ENCODE measurements at places on chromosomes 16 and 17. TPM values are rescaled to one million over a fixed set of nuclear protein-coding genes. Genes with fewer than 3 reads are reported as not detected.
A peak's percentile ranks its signal among the peaks of the same experiment; 100 is the strongest.

The MMP28 gene
- not detected for total RNA-seq

DNA sequence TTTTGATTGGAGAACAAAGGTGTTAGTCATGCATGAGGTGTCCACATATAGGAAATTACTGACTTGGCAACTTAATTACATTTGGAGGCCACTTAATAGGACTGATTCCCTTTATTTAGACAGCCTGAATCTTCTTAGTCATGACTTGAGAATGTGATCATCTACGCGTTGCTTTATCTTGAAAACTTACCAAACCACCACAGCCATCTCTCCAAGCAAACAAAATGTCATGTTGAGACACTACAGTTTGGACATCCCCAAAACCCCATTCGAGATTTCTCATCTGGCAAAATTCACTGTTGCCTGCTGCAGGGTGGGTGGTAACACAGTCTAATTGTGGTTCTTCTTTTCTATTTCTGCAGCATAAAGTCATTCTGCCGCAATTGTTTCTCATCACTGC, 176.5 kb upstream of the CDH5 start:
- H3K4me1 ChIP-seq: no peaks in the 10 kb centered on the region
- no peak for DNase-seq
- peaks cover 10% of the 10 kb centered on the region for H3K27me3 ChIP-seq
- H3K27ac ChIP-seq: no peak overlapping the region

The CFAP97D1 gene
- total RNA-seq: not detected

DNA sequence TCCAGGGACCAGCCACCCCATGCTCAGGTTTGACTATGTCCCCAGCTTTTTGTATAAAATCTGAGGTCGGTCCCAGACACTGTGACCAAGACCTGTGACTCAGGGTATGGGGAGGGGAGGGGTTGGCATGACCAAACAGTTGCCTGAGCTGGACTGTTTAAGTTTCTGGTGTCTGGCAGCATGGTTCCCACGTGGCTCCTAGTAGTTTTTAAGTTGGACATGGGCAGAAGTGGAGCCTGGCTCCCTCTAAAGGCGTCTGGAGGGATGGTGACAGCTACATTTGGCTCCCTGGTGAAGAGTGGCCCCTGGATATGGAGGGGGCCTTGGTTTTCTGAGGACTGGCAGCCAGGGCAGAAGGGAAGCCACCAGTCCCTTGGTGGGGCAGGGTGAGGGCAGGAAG, 7.9 kb downstream of the SMCR8 start:
- H3K27ac ChIP-seq: peak overlapping the region; percentile 23
- H3K4me3 ChIP-seq: no peak overlapping the region
- H3K36me3 ChIP-seq: peaks cover 13% of the 10 kb centered on the region

DNA sequence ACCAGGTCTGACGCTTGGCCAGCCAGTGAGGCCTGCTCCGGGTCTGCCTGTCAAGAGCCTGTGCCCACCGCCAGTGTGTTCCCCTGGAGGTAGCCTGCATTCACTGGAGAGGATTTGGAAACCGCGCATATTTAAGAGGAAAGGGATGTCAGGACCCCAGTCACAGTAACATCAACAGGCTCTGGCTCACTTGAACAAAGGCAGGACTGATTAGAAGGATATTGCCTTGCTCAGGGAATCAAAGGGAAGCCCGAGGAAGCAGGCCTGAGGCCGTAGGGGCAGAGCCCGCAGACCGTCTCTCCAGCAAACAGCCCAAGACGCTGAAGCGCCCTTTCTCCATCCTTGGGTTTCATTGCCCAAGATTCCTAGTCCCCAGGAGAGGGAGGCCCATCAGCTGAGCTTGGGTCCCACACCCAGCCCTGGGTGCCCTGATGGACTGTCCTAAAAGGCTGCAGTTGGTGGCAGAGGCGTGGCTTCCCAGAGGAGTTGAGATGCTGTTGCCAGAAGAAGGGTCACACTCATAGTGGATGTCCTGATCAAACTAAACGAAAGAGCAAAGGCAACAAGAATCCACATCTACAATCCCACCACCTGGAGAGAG, 23.2 kb downstream of the NT5M start:
- no peak overlapping the region for H3K27ac ChIP-seq
- H3K4me3 ChIP-seq: no peak overlapping the region
- H3K36me3 ChIP-seq: no peaks in the 10 kb centered on the region
- H3K27me3 ChIP-seq: no peaks in the 10 kb centered on the region
- no peak for DNase-seq
- H3K4me1 ChIP-seq: no peaks in the 10 kb centered on the region

- H3K27me3 ChIP-seq: no peaks in the 10 kb centered on the region
- no peak for DNase-seq
- peaks cover 41% of the 10 kb centered on the region for H3K36me3 ChIP-seq
- H3K4me1 ChIP-seq: peaks cover 20% of the 10 kb centered on the region
- no peak overlapping the region for H3K4me3 ChIP-seq
Measured at GRCh38 chr17:4204190-4204589, 59.6 kb downstream of the ANKFY1 start.

The KRTAP2-1 gene
- total RNA-seq: not detected

The PRM3 gene
- total RNA-seq: not detected

- H3K27ac ChIP-seq: no peak overlapping the region
- no peak overlapping the region for H3K4me3 ChIP-seq
- no peaks in the 10 kb centered on the region for H3K27me3 ChIP-seq
- no peak for DNase-seq
- no peaks in the 10 kb centered on the region for H3K4me1 ChIP-seq
- no peaks in the 10 kb centered on the region for H3K36me3 ChIP-seq
Measured at GRCh38 chr17:70955441-70955840, 786.1 kb downstream of the KCNJ2 start.

The CASKIN1 gene
- 0.83 TPM for total RNA-seq

- peak overlapping the region; percentile 81 for H3K4me3 ChIP-seq
- peak overlapping the region; percentile 76 for H3K27ac ChIP-seq
- H3K36me3 ChIP-seq: peaks cover 15% of the 10 kb centered on the region
- H3K4me1 ChIP-seq: peaks cover 28% of the 10 kb centered on the region
Measured at GRCh38 chr16:30394592-30395154, 547 bp upstream of the ZNF48 start.

DNA sequence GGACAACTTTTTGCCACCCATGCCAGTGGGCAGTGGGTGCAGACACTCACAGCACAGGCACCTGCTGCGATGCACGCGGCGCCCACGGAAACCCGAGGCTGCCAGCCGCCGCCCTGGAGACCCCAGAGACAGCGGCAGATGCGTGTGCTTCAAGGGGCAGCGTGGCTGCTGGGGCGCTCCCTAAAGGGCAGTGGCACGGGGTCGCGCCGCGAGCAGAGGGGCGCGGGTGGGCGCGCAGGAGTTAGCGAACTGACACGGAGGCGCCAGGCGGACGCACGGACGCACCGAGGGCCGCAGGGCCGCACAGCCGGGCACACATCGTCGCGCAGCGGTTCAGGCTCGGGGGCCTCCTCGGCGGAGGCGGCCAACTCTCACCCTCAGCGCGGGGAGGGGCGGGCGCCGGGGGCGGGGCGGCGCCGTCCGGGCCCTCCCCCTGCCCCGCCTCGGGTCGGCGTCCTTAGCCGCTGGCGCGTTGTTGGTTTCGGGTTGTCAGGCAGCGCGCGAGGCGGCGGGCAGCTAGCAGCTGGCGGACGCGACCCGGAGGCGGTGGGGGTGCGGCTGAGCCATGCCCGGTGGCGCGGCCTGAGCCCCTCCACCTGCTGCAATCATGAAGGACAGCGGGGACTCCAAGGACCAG, at the start of gene KIF19:
TSS of gene KIF19 (plus strand) at position 484 of the 637 bp plus-strand sequence. CDS start at position 608, 124 bp downstream.
- peak; percentile 72 for DNase-seq
- H3K27me3 ChIP-seq: peaks cover 2% of the 10 kb centered on the region
- peaks cover 26% of the 10 kb centered on the region for H3K4me1 ChIP-seq
- peak within 1 kb of the TSS; percentile 24 for H3K4me3 ChIP-seq

The GDE1 gene
- 19.0 TPM for total RNA-seq

The NPIPA5 gene
- 14.9 TPM for total RNA-seq

DNA sequence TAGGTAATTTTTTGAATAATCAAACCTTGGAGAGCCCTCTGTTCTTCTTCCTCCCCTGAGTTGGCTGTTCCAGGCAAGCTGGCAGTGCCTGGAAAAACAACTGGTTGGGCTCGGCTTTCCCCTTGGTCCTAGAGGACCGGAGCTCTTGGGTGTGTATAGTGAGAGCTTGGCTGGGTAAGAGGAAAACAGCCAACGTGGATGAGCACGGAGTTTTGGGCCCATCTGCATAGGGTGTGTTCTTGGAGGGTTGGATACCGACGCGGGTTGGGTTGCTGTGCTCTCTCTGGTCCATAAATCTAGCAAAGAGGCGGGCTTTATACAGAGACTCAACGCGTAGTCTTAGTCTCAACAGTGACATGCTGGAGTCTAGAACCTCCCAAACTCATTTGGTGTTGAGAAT, 23.2 kb downstream of the ITGB3 start:
- DNase-seq: no peak
- no peaks in the 10 kb centered on the region for H3K36me3 ChIP-seq
- no peaks in the 10 kb centered on the region for H3K4me1 ChIP-seq
- no peak overlapping the region for H3K4me3 ChIP-seq
- no peaks in the 10 kb centered on the region for H3K27me3 ChIP-seq

GRCh38 chr16:84062734-84063640, 20.4 kb upstream of the SLC38A8 start:
- H3K4me1 ChIP-seq: peaks cover 7% of the 10 kb centered on the region
- H3K36me3 ChIP-seq: peaks cover 38% of the 10 kb centered on the region
- DNase-seq: peak; percentile 82

The KRT25 gene
- total RNA-seq: not detected

The OR1D2 gene
- total RNA-seq: not detected

DNA sequence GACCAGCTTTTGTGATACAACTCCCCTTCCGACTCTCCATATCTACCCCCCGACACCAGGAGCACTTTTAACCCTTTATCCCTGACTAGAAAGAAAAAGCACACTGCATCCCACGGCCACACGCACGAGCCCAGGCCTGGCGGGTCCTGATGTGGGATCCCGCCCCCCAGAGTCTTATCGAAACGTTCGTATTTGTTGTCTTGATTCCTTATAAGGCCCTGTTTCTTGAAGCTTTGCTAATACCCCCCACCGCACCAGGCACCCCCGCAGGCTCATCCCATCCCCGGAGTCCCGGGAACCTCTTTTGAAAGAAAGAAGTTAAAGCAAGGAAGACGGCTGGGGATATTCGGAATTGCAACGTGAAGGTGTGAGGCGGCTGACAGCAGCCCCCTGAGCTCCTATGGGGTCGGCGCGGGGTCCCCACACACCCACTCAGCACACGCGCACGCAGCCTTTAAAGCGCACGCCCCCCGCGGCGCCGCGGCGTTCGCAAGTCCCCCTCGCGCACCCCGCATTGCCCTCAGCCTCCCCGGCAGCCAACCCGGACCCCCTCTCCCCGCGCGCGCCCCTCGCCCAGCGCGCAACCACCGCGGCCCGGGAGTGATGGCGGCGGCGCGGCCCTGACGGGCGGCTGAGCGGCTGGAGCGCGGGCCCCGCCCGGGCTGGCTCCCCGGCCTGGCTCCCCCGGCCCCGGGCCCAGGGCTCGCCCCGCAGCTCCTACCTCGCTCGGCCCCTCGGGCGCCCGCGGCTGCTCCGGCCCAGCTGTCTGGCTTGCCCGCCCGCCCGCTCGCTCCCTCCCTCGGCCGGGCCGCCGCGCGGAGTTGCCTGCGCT, 448 bp downstream of the STAT5B start:
- peak overlapping the region; percentile 97 for H3K27ac ChIP-seq
- H3K4me1 ChIP-seq: peaks cover 40% of the 10 kb centered on the region
- DNase-seq: peak; percentile 39
- H3K4me3 ChIP-seq: peak overlapping the region; percentile 93
- H3K36me3 ChIP-seq: peaks cover 26% of the 10 kb centered on the region

The TUFM gene
- total RNA-seq: 221 TPM

- no peak for DNase-seq
- H3K27ac ChIP-seq: no peak overlapping the region
- H3K4me1 ChIP-seq: peaks cover 34% of the 10 kb centered on the region
- no peaks in the 10 kb centered on the region for H3K27me3 ChIP-seq
- no peaks in the 10 kb centered on the region for H3K36me3 ChIP-seq
- no peak overlapping the region for H3K4me3 ChIP-seq
Measured at GRCh38 chr17:17060930-17061329, 18.7 kb downstream of the MPRIP start.

DNA sequence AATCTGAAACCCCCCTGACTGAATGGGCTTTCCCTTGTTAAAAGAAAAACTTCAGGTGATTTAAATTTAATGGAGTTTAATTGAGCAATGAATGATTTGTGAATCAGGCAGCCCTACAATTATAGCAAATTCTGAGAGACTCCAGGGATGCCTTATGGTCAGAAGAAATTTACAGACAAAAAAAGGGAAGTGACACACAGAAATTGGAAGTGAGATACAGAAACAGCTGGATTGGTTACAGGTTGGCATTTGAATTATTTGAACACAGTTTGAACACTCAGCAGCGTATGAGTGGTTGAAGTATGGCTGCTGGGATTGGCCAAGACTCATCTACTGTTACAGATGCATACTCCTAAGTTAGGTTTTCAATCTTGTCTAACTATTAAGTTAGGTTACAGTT, 19.0 kb upstream of the CPHXL start:
- H3K27me3 ChIP-seq: peaks cover 24% of the 10 kb centered on the region
- H3K4me1 ChIP-seq: no peaks in the 10 kb centered on the region
- peaks cover 3% of the 10 kb centered on the region for H3K36me3 ChIP-seq
- H3K27ac ChIP-seq: no peak overlapping the region

The EVPLL gene
- total RNA-seq: not detected

GRCh38 chr17:68832109-68832802, 122.9 kb downstream of the ABCA8 start:
- no peak overlapping the region for H3K4me3 ChIP-seq
- H3K4me1 ChIP-seq: no peaks in the 10 kb centered on the region
- H3K27me3 ChIP-seq: peaks cover 9% of the 10 kb centered on the region

DNA sequence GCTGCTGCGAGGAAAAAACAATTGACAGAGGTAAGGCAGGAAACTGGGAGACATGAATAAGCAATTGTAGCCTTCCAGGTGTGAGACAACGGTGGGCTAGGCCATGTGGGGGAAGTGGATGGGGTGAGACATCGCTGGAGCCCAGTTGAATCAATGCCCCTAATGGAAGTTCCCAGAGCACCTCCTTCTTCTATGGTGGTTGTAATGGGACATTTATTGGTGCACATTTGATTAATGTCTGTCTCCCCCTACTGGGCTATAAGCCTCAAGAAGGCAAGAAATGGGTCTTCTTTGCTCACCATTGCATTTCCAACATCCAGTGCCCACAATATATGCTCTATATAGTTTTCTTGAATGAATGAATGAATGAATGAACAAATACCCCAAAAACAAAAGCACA, 22.7 kb upstream of the CD300E start:
- H3K27ac ChIP-seq: no peak overlapping the region
- no peaks in the 10 kb centered on the region for H3K4me1 ChIP-seq
- no peak for DNase-seq
- no peak overlapping the region for H3K4me3 ChIP-seq
- H3K27me3 ChIP-seq: peaks cover 36% of the 10 kb centered on the region

The CCL3 gene
- 989 TPM for total RNA-seq

DNA sequence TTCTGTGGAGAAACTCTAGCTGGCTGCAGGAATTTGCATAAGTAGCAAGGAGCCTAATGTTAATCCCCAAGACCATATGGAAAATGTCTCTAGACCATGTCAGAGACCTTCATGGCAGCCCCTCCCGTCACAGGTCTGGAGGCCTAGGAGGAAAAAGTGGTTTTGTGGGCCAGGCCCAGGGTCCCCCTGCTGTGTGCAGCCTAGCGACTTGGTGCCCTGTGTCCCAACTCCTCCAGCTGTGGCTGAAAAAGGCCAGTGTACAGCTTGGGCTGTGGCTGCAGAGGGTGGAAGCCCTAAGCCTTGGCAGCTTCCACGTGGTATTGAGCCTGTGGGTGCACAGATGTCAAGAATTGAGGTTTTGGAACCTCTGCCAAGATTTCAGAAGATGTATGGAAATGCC, 306.9 kb upstream of the CA10 start:
- no peak for DNase-seq
- no peaks in the 10 kb centered on the region for H3K36me3 ChIP-seq
- H3K27ac ChIP-seq: no peak overlapping the region
- H3K27me3 ChIP-seq: no peaks in the 10 kb centered on the region

- peaks cover 2% of the 10 kb centered on the region for H3K36me3 ChIP-seq
- peak overlapping the region; percentile 84 for H3K4me3 ChIP-seq
- H3K4me1 ChIP-seq: peaks cover 18% of the 10 kb centered on the region
- DNase-seq: no peak
- H3K27me3 ChIP-seq: no peaks in the 10 kb centered on the region
Measured at GRCh38 chr16:28621481-28622155, 11.8 kb upstream of the SULT1A1 start.

The OTOP3 gene
- total RNA-seq: not detected
